ENCODE measurements at places on chromosomes 2 and 18. TPM values are rescaled to one million over a fixed set of nuclear protein-coding genes. Genes with fewer than 3 reads are reported as not detected.

- DNase-seq, result no peak
These were observed 44.6 kb downstream of the DPP4 start for GRCh38 chr2:162029287-162029901.

- no peak for DNase-seq
These were observed 56.4 kb downstream of the ALK start for GRCh38 chr2:29864988-29865387.

GRCh38 chr2:32721376-32721775, 93.5 kb downstream of the TTC27 start:
- DNase-seq, result no peak

- DNase-seq, result no peak
These were observed 135.9 kb downstream of the ZNF407 start for GRCh38 chr18:74733598-74733997.

DNA sequence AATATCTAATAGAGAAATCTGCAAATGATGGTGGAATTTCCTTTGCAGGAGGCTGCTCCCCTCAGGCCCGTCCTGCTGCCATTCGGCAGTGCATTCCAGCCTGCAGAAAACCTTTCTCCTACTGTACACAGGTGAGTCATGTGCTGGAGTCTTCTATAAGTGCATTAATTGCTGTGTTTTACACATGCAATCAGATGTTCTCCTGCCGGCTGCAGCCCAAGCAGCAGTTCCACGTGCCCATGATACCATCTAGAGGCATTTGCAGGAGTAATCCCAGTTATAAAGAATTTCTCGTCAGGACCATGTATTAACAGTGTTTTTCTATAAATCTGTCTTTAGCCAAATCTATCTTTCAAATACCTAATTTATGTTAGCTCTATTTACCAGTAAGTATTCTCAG, 304.7 kb upstream of the HNMT start:
- DNase-seq, result no peak

- no peak for DNase-seq
These were observed 257.4 kb upstream of the RBMS1 start for GRCh38 chr2:160751021-160751420.

DNA sequence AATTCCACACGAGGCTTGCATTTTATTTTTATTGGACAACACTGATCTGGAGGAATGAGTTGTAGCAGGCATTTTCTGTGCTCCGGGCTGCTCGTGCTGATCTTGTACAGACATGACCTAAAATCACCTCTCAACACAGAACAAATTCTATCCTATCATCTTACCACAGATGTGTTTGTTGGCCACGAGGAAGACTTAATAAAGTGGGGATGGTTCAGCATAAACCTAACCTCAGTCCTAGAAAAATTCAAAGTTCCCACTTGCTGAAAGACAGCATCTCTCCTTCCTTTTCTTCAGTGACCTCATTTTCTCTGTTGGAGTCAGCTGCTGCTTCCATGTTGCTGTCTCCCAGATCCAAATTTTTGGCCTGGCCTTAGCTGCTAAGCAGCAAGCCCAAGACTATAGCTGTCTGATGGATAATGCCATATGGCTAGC, 45.3 kb downstream of the RBKS start:
- DNase-seq, result no peak

DNA sequence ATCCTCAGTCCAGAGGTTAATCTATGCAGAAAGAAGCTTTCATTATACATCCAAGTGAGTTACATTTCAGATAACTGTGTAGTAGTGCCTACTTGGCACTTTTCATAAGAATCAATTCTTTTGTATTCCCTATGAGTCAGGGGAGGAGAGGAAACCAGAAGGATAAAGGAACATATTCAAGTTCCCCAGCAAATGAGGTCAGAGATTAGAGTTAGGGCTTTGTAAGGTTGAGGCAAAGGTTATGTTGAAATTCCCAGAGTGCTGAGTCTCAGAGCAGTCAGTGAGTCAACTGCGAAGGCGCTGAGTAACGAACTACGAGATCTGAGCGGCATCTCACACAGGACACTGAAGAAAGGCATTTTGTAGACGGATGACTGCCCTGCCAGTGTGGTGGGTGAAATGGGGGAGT, 25.1 kb upstream of the ME2 start:
- no peak for DNase-seq

- no peak for DNase-seq
These were observed 256.7 kb upstream of the RBBP8 start for GRCh38 chr18:22676423-22676822.

Gene IGFBP2
- polyA plus RNA-seq, result 296 TPM

Gene FOXI3
- polyA plus RNA-seq, result 0.14 TPM
